ENCODE measurements at places on chromosomes 13 and 19. TPM values are rescaled to one million over a fixed set of nuclear protein-coding genes. Genes with fewer than 3 reads are reported as not detected.

GRCh38 chr19:43470288-43470687, 4.9 kb upstream of the LYPD3 start:
- H3K27ac ChIP-seq, result no peak overlapping the region
- no peaks in the 10 kb centered on the region for H3K36me3 ChIP-seq
- no peak overlapping the region for H3K4me3 ChIP-seq
- no peaks in the 10 kb centered on the region for H3K27me3 ChIP-seq
- H3K4me1 ChIP-seq, result peaks cover 54% of the 10 kb centered on the region

- no peak overlapping the region for H3K27ac ChIP-seq
- no peak overlapping the region for H3K4me3 ChIP-seq
- peaks cover 3% of the 10 kb centered on the region for H3K27me3 ChIP-seq
- no peaks in the 10 kb centered on the region for H3K4me1 ChIP-seq
Measured at GRCh38 chr19:6963937-6964336, 57.3 kb downstream of the MBD3L2B start.

DNA sequence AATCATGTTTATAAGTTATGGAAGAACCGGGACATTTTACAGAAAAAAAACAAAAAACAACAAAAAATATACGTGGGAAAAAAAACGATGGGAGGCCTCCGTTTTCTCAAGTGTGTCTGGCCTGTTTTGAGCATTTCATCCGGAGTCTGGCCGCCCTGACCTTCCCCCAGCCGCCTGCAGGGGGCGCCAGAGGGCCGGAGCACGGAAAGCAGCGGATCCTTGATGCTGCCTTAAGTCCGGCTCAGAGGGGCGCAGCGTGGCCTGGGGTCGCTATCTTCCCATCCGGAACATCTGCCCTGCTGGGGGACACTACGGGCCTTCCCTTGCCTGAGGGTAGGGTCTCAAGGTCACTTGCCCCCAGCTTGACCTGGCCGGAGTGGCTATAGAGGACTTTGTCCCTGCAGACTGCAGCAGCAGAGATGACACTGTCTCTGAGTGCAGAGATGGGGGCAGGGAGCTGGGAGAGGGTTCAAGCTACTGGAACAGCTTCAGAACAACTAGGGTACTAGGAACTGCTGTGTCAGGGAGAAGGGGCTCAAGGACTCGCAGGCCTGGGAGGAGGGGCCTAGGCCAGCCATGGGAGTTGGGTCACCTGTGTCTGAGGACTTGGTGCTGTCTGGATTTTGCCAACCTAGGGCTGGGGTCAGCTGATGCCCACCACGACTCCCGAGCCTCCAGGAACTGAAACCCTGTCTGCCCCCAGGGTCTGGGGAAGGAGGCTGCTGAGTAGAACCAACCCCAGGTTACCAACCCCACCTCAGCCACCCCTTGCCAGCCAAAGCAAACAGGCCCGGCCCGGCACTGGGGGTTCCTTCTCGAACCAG, 1.8 kb upstream of the APOE start:
- H3K4me3 ChIP-seq, result no peak overlapping the region
- H3K27me3 ChIP-seq, result peaks cover 9% of the 10 kb centered on the region
- H3K27ac ChIP-seq, result no peak overlapping the region
- peaks cover 37% of the 10 kb centered on the region for H3K4me1 ChIP-seq

DNA sequence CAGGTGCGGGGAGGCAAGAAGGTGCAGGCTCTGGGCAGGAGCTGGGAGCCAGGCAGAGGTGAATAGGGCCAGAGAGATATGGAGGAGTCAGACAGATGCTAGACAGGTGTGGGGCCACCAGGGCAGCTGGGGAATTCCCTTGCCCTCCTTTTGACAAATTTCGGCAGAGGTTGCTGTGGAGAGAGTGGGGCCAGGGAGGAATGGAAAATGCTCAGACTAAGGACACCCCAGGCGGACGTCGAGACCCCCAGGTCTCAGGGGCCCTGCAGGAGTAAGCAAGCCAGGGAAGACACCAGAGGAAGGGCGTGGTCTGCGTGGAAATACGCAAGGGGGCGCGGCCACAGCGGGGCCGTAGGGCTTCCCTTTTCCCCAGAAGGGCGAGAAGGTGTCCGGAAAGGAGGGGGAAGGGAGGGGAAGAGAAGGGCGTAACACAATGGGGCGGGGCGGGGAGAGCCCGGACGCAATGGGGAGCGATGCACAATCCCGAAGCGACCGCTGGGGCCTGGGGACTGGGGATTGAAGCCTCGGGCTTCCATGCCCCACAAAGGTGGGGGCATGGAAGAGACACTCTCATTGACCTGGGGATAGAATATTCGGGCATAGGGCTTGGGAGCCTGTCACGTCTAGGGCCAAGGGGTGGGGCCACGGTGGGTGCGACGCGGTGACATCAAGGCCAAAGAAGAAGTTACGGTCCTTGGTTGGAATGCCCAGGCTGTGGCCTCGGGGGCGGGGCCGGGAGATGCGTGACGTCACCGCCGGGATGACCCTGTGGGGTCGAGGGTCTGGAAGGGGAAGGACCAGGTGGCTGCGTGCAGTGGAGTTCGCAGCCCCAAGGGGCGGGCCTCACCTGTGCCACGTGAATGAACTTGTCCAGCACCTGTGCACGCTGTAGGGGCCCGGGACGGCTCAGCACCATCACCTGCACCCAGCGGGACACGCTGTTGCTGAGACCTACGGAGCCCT, 8.2 kb downstream of the RASGRP4 start:
- peak; percentile 74 for DNase-seq
- H3K27me3 ChIP-seq, result peaks cover 7% of the 10 kb centered on the region
- no peaks in the 10 kb centered on the region for H3K36me3 ChIP-seq
- peak overlapping the region; percentile 44 for H3K4me3 ChIP-seq
- H3K27ac ChIP-seq, result no peak overlapping the region

GRCh38 chr19:2487842-2488241, 11.9 kb downstream of the GADD45B start:
- H3K4me3 ChIP-seq, result peak overlapping the region; percentile 52
- no peaks in the 10 kb centered on the region for H3K36me3 ChIP-seq
- H3K4me1 ChIP-seq, result peaks cover 46% of the 10 kb centered on the region
- H3K27ac ChIP-seq, result no peak overlapping the region
- no peaks in the 10 kb centered on the region for H3K27me3 ChIP-seq
- DNase-seq, result no peak

ZNF763 gene
- total RNA-seq, result 5.3 TPM

ELAVL3 gene
- not detected for total RNA-seq
